ENCODE measurements at places on chromosomes 2 and 18.

DNA sequence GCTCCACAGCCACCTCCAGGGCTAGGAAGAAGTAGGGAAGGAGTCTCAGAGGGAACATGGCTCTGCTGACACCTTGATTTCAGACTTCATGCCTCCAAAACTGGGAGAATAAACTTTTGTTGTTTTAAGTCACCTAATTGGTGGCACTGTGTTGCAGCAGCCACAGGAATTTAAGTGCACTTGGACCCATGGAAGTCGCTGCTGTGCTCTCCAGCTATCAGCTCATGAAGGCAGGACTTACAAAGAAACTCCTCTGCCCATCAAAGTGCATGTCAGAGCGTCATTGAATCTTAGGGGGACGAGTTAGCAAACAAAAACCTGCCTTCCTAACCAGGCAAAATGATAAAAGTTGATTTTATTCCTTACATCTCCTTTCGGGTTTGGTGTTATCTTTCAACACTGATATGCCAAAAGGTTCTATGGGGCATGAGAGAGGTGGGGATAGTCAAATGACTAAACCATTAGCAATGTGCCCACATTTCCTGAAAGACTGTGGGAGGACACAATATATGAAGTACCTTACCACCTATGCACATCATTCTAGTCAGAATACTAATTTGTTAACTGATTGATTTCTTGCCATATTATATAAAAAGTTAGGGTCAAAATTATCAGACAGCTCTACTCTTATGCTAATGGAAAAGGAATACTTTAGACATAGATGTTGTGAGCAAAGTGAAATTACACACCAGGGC, 235.8 kb upstream of the TNP1 start:
- no peak for DNase-seq

DNA sequence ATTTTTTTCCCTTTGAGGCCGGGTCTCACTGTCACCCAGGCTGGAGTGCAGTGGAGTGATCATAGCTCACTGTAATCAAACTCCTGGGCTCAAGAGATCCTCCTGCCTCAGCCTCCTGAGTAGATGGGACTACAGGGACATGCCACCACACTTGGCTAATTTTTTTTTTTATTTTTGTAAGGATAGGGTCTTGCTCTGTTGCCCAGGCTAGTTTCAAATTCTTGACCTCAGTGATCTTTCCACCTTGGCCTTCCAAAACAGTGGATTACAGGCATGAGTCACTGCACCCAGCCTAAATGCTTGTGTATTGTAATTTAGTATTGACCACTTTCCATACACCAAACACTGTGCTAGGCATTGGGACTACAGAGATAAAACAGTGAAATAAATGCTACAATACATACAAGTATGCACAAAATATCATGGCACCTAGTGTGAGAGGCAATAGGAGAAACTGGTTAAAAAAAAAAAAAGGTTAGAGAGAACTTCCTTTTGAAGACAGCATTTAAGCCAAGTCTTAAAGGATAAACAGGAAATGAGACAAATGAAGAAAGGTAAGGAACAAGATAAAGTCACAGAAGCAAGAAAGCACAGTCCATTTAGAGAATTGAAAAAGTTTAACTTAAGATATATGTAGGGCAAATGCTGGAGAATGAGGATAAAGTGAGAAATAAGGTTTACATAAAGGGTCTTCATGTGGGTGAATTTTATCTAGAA, 113.4 kb downstream of the GORASP2 start:
- DNase-seq = no peak

GRCh38 chr18:48186861-48187260, 222.3 kb downstream of the ZBTB7C start:
- DNase-seq = no peak

- no peak for DNase-seq
Measured at GRCh38 chr2:97724946-97725688, 11.7 kb downstream of the ZAP70 start.

DNA sequence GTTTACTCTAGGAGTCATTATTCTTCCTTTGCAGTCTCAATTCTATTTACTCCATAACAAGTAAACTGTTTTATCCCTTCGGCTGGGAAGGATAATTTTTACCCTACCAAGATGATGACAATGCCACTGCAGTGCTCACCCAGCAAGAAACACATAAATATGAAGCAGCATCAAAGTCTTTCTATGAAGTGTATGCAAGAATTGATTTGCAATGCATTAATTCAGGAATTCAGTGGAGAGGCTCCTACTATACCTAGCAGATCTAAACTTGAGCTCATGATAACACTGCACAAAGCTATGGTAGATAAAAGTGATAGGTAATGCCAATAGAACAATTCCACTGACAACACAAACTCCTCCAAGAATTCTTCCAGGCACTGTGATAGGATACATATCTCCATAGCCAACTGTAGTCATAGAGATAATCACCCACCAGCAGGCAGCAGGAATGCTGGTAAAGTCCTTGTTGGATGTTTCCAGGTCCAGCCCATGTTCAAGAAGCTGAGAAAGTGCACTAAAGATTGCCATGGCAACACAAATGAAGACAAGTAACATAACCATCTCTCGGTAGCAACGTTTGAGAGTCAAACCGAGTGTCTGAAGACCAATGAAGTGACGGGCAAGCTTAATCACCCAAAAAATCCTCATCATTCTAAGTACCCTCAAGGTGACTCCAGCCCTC, 49.9 kb downstream of the KCNG3 start:
- no peak for DNase-seq

GRCh38 chr2:102622646-102623045, 3.3 kb downstream of the SLC9A2 start:
- DNase-seq = no peak
